ENCODE measurements at places on chromosomes 2 and 18.

DNA sequence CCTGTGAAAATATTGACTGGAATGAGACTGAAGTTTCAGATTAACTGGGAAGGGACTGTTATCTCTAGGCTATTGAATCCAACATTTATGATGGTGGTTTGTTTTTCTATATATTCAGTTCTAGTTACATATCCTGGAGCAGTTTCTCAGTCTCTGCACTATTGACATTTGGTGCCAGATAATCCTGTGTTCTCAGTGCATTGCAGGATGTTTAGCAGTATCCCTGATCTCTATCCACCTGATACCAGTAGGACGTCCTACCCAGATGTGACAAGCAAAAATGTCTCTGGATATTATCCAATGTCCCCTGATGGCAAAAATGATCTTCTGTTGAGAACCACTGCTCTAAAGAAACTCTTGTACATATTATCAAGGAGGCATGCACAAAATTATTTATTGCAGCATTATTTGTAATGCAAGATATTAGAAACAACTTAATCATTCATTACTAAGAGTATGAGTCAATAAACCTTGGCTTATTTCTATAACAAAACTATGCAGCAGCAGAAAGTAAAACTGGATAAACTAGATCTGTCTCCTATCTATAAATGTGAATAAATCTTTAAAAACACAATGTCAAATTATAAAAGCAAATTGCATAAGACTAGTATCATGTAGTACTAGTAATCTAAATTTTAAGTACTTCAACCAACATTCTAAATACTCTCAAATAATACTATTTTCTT lies 369.3 kb upstream of the RND3 start:
- no peak for DNase-seq

- DNase-seq = no peak
These were observed 19.0 kb downstream of the HAT1 start for GRCh38 chr2:171941316-171941699.

DNA sequence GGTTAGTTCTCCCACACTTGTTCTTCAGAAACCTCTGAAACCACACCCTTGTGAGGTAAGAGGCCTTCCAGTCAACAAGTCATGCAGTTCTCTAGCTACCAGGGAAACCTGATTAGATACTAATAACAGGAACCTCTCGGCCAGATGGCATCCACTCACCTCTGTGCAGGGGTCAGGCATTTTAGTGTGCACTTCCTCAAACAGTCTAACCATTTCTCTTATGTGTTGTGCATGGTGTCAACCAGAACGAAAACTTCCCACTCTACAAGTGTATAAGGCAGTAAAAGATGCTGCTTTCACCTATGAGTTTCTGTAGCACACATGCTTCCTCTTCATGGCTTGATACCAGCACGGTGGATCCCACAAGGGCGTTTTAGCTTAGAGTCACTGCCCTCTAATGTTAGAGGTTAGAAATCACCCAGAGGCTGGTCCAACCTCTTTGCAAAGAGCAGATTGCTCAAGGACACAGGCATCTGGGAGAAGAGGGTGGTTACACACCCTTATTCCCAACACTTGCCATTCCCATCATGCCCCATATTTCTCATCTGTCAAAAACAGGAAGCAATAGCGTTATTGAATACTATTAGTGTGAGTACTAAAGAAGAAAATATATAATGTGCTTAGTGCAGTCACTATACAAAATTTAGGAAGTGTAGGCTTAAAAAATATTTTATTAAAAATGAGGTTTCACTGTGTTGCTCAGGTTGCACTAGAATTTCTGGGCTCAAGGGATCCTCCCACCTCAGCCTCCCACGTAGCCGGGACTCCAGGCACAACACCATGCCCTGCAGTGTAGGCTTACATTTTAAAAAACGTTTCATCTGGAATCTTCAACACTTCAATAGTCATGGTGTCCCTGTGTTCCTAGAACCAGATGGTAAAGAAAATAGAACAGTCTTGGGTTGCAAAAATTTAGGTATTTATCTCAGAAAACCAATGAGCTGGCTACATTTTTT lies 34.5 kb upstream of the RAB31 start:
- peak; percentile 3 for DNase-seq

- no peak for DNase-seq
These were observed 53.5 kb upstream of the CAPN13 start for GRCh38 chr2:30860726-30861125.

All from stimulated activated CD4-positive, alpha-beta T cell treated with anti-CD3 and anti-CD28 coated beads, Interleukin-1b, Interleukin-23, amount 100 ng/mL, for 24 hours (primary cell).